Activated CD8-positive, alpha-beta memory T cell treated with anti-CD3 and anti-CD28 coated beads, Interleukin-2, amount 10 ng/mL, durations not matched to agents 7 days and 5 days (primary cell): ENCODE measurements at places on chromosomes 2 and 18.

DNA sequence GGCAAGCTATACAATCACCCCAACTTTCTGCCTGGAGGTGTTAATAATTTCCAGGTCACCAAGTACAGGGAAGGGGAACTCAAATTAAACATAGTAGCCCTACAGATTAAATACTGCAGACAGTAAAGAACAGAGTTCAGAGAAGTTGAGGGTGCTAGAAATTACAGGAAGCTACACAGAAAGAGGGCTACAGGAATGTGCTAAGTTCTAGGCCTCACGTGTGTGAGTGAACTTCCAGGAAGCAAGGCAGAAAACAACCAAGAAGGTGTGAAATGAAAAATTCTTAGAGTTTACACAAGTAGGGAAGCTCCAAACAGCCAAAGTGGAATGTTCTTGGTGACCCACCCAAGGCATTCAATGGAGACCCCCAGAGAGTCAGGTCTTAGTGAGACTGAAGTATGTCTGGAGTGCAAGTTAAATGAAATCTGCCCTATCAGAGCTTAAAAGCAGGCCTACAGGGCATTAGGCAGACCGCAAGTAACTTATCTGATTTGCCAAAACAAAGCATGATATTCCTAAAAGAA lies 58.1 kb upstream of the RNU4ATAC start:
- H3K4me3 ChIP-seq: no peak overlapping the region
- H3K36me3 ChIP-seq: peaks cover 42% of the 10 kb centered on the region
- no peaks in the 10 kb centered on the region for H3K27me3 ChIP-seq
- H3K27ac ChIP-seq: peak overlapping the region; percentile 4

- H3K4me3 ChIP-seq: no peak overlapping the region
- no peak overlapping the region for H3K27ac ChIP-seq
- no peak for DNase-seq
- H3K27me3 ChIP-seq: peaks cover 9% of the 10 kb centered on the region
- H3K4me1 ChIP-seq: peaks cover 3% of the 10 kb centered on the region
- H3K36me3 ChIP-seq: no peaks in the 10 kb centered on the region
Measured at GRCh38 chr18:10140461-10141282, 226.9 kb downstream of the VAPA start.

- no peaks in the 10 kb centered on the region for H3K27me3 ChIP-seq
- H3K27ac ChIP-seq: no peak overlapping the region
- no peaks in the 10 kb centered on the region for H3K36me3 ChIP-seq
- no peak for DNase-seq
- H3K4me1 ChIP-seq: no peaks in the 10 kb centered on the region
- no peak overlapping the region for H3K4me3 ChIP-seq
Measured at GRCh38 chr2:21694079-21694878, 570.5 kb downstream of the TDRD15 start.

DNA sequence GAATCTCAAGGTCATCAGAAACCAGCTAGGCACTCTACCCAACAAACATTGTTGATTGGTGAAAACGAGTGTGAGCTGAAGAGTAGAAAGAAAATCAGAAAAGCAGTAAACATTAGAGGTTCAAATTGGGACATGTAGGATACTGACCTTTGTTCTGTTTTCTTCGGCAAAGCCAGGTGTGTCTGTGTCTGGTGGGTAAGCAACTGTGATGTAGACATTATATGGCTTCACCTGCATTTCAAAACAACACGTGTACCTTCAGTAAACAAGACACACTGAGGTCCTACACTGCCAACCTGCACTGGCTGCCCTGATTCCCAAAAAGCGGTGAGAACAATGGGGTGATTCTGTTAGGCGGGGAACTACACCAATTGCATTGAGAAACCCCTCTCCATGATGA lies 22.7 kb downstream of the KDSR start:
- H3K4me1 ChIP-seq: peaks cover 6% of the 10 kb centered on the region
- H3K27me3 ChIP-seq: no peaks in the 10 kb centered on the region
- DNase-seq: no peak
- H3K36me3 ChIP-seq: peaks cover 35% of the 10 kb centered on the region
- no peak overlapping the region for H3K4me3 ChIP-seq

GRCh38 chr2:19488009-19488691 lies 129.7 kb upstream of the OSR1 start:
- H3K4me1 ChIP-seq: peaks cover 10% of the 10 kb centered on the region
- H3K36me3 ChIP-seq: peaks cover 5% of the 10 kb centered on the region
- H3K4me3 ChIP-seq: no peak overlapping the region
- peak overlapping the region; percentile 33 for H3K27ac ChIP-seq
- DNase-seq: peak; percentile 63

GRCh38 chr2:157181234-157181633 lies 76.3 kb upstream of the GALNT5 start:
- peaks cover 2% of the 10 kb centered on the region for H3K36me3 ChIP-seq
- peaks cover 4% of the 10 kb centered on the region for H3K27me3 ChIP-seq
- H3K4me3 ChIP-seq: no peak overlapping the region
- peaks cover 20% of the 10 kb centered on the region for H3K4me1 ChIP-seq
- DNase-seq: no peak
- H3K27ac ChIP-seq: no peak overlapping the region

DNA sequence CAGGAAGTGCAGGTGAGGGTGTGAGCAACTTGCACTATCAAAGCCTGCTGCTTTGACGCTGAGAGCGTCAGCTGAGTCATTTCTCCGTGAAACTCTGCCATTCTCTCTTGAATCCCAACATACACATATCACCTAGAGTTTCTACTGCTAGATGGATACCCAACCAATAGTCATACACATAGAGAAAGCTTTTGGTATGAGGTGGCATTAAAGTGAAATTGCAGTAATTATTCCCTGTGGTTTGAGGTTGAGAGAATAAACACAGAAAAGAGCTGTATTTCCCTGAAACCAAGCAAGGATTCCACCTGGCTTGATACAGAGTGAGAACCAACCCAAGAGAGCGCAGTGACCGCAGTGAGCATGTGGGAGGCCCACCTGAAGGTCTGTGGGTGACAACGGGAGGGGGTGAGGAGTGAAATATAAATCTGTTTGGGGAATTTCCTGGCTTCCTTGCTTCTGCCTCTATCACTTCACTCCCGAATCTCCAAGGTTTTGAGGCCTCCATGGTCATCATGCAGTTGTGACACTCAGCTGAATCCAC lies 28.8 kb upstream of the TMEM18 start:
- DNase-seq: peak; percentile 47
- H3K4me1 ChIP-seq: peaks cover 16% of the 10 kb centered on the region
- H3K36me3 ChIP-seq: no peaks in the 10 kb centered on the region
- H3K4me3 ChIP-seq: no peak overlapping the region

- peaks cover 7% of the 10 kb centered on the region for H3K4me1 ChIP-seq
- H3K4me3 ChIP-seq: no peak overlapping the region
- no peak for DNase-seq
Measured at GRCh38 chr18:21672521-21673267, 31.9 kb downstream of the ABHD3 start.

DNA sequence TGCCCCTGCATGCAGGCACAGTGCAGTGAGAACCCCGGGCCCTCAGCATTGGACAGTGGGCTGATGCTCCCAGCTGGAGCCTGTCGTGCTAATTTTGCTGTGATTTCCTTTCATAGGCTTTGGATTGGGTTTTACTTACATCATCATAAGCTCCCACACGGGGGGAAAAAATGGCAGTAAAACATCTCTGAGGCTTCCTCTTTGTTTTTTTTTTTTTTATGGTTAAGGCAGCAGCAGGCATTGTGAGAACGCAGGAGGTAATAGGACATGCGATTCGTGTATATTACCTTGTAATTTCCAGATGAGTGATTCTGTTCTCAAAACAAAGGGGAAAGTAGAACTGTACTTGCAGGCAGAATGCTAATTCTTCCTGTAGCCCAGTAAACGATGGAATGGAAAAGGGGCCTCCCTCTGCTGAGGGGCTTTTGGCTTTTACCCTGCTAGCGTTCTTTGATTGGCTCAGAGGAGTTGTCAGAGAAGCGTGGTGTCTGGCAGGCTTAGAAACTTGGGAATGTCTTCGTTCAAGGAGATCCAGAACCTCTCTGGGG lies 89.7 kb downstream of the NPAS2 start:
- no peak overlapping the region for H3K27ac ChIP-seq
- no peak overlapping the region for H3K4me3 ChIP-seq
- H3K4me1 ChIP-seq: peaks cover 4% of the 10 kb centered on the region
- peaks cover 18% of the 10 kb centered on the region for H3K27me3 ChIP-seq

GRCh38 chr2:111662039-111662770 lies 221.8 kb downstream of the ANAPC1 start:
- no peak overlapping the region for H3K4me3 ChIP-seq
- H3K4me1 ChIP-seq: peaks cover 25% of the 10 kb centered on the region
- no peak for DNase-seq
- H3K36me3 ChIP-seq: no peaks in the 10 kb centered on the region
- no peak overlapping the region for H3K27ac ChIP-seq

GRCh38 chr2:229126066-229126465 lies 145.0 kb downstream of the PID1 start:
- no peak for DNase-seq
- no peaks in the 10 kb centered on the region for H3K4me1 ChIP-seq
- no peaks in the 10 kb centered on the region for H3K36me3 ChIP-seq
- no peak overlapping the region for H3K27ac ChIP-seq

- H3K4me1 ChIP-seq: peaks cover 68% of the 10 kb centered on the region
- H3K27ac ChIP-seq: peak overlapping the region; percentile 98
- no peak overlapping the region for H3K4me3 ChIP-seq
- H3K36me3 ChIP-seq: peaks cover 74% of the 10 kb centered on the region
Measured at GRCh38 chr2:161991991-161992390, 82.0 kb downstream of the DPP4 start.

GRCh38 chr2:84115173-84115857 lies 343.8 kb downstream of the SUCLG1 start:
- H3K4me1 ChIP-seq: no peaks in the 10 kb centered on the region
- no peak overlapping the region for H3K27ac ChIP-seq
- no peak overlapping the region for H3K4me3 ChIP-seq
- H3K27me3 ChIP-seq: no peaks in the 10 kb centered on the region
- no peak for DNase-seq

DNA sequence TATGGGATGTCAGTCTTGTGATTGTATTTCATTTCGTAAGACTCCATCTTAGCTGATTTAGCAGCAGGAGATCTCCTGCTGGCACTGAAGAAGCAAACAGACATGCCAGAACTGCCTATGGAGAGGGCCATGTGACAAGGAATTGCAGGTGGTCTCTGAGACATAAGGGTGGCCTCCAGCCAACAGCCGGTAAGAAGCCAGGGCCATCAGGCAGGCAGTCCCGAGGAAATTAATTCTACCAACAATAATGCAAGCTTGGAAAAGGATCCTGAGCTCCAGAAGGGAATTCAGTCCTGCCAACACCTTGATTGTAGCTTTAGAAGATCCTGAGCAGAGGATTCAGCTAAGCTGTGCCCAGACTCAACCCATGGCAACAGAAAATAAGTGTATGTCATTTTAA lies 87.1 kb upstream of the DNAJC10 start:
- H3K4me1 ChIP-seq: no peaks in the 10 kb centered on the region
- DNase-seq: no peak
- no peak overlapping the region for H3K4me3 ChIP-seq

- no peak overlapping the region for H3K4me3 ChIP-seq
- H3K27me3 ChIP-seq: peaks cover 13% of the 10 kb centered on the region
- H3K4me1 ChIP-seq: no peaks in the 10 kb centered on the region
Measured at GRCh38 chr2:95728878-95729596, 137.2 kb downstream of the TRIM43 start.

- no peak for DNase-seq
- H3K27me3 ChIP-seq: peaks cover 18% of the 10 kb centered on the region
- H3K4me1 ChIP-seq: no peaks in the 10 kb centered on the region
Measured at GRCh38 chr18:57856557-57857280, 53.6 kb upstream of the ATP8B1 start.

DNA sequence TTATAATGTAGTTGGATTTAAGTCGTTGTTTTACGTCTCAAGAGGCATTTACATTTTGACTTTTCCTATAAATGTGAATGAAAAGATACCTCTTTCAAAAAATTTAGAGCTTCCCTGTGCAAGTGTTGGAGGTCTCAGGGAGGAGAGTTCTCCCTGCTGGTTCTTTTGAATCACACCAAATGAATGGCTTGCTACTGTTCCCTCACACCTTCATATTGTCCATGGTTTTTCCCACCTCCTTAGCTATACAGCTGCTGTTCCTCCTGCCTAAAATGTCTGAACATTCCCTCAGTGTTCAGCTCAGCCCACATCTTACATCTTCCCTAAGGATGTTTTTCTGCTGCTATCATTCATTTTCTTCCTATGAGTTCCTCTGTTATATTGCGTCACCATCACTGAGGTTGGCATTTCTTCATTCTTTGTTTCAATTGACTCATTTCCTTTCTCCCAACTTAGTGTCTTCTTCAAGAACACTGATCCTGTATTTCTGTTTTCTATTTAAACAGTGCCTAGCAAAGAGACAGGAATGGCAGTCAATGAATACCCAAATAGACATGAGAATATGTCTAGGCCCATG lies 46.0 kb downstream of the COX7A2L start:
- peaks cover 35% of the 10 kb centered on the region for H3K36me3 ChIP-seq
- DNase-seq: no peak
- no peaks in the 10 kb centered on the region for H3K27me3 ChIP-seq
- H3K27ac ChIP-seq: no peak overlapping the region
- no peak overlapping the region for H3K4me3 ChIP-seq

- H3K4me1 ChIP-seq: peaks cover 26% of the 10 kb centered on the region
- H3K27me3 ChIP-seq: no peaks in the 10 kb centered on the region
- no peak overlapping the region for H3K27ac ChIP-seq
- no peak for DNase-seq
- peaks cover 4% of the 10 kb centered on the region for H3K36me3 ChIP-seq
Measured at GRCh38 chr18:44914028-44914427, 233.3 kb downstream of the SETBP1 start.
